ENCODE measurements at places on chromosomes 1 and 21. TPM values are rescaled to one million over a fixed set of nuclear protein-coding genes. Genes with fewer than 3 reads are reported as not detected.

DNA sequence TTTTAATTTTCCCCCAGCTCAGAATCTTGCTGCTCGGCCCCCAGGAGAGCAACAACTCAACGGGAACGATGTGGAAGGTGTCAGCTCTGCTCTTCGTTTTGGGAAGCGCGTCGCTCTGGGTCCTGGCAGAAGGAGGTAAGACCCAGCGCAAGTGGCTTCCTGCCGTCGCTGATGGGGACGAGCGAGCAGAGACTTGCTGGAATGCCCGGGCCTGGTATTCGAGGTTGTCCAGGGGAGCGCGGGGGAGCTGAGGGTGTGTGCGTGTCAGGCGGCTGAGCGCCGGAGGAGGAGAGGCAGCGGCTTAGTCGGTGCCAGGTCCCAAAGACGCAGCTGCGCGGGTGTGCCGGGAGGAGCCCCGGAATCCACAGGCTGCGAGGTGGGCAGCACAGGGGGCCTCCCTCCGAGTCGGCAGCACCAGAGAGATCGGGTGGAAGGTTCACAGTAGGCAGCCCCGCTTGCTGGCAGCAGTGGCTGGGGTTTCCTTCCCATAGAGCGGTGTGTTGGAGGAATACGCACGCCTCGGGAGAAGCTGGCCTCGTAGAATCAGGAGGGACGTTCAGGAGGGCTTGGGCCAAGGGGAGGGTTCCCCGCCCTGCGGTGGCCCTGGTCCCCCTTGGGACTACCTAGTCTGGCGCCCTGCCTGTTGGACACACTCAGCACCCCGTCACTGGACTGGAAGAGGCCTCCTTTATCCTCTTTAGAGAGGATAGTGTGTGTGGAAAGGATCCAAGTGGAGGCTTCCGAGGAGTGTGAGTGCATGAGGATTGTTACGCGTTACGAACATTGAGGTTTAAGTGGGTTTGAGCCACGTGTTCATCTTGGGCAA lies 547 bp downstream of the PDPN start:
- no peak for DNase-seq

The TP73 gene
- total RNA-seq = 0.08 TPM

GRCh38 chr1:17163371-17163770 lies 41.6 kb upstream of the PADI1 start:
- DNase-seq = no peak

DNA sequence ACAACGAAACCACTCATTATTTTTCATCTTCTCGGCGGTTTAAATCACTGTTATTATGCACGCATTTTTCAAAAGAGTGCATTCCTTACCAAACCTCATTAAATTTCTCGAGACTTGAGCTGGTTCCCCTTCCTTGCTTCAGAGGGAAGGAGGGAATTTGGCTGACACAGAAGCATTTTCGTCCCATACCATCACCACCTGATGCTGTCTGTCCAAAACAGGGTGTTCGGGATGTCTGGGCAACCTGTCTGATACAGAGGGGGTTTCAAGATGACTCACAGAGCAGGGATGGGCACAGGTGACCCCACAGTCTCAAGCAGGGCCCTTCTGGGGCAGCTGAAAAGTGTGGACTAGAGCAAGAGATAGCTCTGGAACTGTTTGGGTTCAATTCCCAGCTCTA lies 12.3 kb upstream of the RCC2 start:
- no peak for DNase-seq

DNA sequence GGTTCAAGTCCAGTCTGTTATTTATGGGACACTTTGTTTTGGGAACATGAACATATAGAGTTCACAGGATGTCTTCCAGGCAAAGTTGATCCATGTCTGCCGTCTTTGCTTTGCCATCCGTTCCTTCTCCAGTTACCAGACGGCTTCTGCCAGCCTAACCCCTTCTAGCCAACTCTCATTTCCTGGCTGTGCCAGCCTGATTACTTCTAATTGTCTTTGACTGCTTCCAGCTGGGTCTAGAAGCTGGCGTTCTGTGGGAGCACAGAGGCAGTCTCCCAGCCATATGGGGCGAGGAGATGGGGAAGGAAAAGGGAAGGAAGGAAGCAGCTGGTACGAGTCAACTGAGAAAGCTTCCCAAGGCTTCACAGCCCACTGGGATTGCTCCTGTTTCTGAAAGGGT lies 3.1 kb upstream of the HUNK start:
- no peak for DNase-seq

- DNase-seq = no peak
Observed at GRCh38 chr21:30211071-30211470, 4.8 kb downstream of the CLDN8 start.
